Occipital lobe (tissue), 3 donors: ENCODE measurements at places on chromosomes 5 and 9. TPM values are rescaled to one million over a fixed set of nuclear protein-coding genes. Genes with fewer than 3 reads are reported as not detected.
A peak's percentile ranks its signal among the peaks of the same experiment; 100 is the strongest.

DNA sequence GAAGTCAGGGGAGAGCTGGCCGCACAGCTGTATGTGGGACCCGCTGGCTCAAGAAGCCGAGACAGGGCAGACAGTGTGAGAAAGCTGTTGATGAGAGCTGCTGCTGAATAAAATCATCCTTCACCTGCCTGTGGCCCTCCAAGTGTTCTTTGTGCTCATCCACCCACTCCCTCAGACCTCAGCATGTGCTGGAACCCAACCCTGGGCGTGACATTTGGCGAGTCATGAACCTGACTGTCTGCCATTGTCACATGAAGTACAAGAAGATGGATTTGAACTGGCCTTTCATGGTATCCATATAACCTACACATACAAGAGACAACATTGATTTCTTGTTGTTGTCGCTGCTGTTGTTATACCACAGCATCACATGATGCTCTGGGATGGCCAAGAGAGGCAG lies 139.7 kb upstream of the PLCXD3 start:
- DNase-seq = no peak

DNA sequence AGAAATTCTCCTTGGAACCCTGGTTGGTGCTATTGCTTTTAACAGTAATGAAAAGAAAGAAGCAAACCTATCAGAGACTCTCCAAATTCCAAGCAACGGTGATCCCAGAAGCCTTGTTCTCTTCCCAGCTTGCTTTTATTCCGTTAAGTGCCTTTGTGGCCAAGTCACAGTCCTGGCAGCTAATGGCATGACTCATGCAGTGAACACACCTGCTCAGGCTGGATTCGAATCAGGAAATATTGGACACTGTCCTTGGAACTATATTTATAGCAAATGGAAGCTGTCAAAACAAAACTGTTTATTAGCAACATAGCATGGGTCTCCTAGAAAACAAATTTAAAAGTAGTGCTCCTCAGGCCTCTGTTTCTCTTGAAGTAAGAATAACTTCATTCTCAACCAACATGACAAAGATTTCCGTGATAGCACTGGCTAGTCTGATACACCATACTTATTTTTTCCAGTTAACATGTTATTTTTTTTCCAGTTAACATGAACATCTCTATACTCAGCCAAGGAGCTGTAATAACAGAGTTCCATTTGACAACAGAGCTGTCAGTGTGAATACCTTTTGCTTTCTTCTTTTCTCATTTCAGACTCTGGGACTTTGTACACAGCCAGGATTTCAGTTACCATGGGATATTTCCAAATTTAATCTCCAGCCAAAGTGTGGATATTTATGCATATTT lies 502.4 kb downstream of the GADD45G start:
- no peak for DNase-seq

- no peak for DNase-seq
Measured at GRCh38 chr5:150152636-150153462, 2.8 kb downstream of the PDGFRB start.

DNA sequence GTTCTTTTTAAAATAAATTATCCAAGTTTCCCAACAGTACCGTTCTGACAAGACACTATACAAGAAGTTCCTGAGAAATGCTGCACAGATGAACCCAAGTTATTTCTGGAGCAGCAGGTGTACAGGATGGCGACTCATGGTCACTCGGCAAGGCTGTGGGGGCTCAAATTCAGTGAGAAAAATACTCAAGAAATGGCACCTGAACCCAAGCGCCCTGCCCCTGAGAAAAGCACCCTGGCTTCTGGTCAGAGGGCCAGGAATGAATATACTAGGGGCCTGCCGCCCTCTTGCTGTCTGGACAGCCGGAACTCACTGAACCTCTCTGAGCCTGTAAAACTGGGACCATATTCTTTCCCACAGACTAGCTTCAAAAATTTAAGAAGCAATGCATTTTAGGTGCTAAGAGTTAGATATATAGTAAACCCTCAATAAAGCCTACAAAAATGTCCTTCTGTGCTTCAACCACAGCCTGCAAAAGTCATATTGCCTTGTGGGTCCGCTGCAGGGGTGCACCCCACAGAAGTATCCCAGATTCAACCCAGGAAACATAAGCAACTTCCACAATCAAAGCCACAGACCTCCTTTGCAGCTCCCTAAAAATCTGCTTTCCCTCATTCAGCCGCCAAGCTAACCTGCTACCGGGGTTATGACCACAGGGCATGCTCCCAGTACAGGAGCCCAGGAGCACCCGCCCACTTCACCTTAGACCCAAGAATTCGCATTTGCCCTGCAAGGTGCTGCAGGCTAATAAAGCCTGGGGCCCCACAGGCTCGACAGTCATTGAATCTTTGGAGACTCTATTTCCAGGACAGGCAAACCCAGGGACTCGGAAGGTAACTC lies 1.4 kb downstream of the RAPGEF1 start:
- no peak for DNase-seq

- DNase-seq = peak; percentile 33
Measured at GRCh38 chr5:141040093-141040770, 10.9 kb upstream of the PCDHB1 start.

Gene SPATA31D4
- total RNA-seq = not detected

Gene IER5L
- 44.3 TPM for total RNA-seq
